Umbilical cord (tissue), 2 donors: ENCODE measurements at places on chromosomes 2 and 18. TPM values are rescaled to one million over a fixed set of nuclear protein-coding genes. Genes with fewer than 3 reads are reported as not detected.
A peak's percentile ranks its signal among the peaks of the same experiment; 100 is the strongest.

DNA sequence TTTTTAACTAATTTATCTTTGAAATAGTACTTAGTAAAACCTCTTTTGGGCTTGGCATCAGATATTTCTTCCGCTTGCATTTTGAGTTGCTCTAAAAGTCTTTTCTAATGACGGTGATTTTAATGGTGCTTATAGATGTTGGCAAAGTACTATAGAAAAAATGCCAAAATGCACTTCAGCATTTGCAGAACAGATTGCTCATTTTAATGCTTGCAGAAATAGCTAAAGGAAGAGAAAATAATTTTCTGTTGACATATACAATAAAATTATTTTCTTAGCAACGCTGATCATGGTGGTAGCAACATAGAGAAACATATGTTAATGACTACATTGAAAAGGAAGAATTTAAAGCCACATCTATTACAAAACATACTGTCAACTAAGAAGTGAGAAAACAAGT, 170.7 kb downstream of the STK39 start:
- peak; percentile 50 for DNase-seq

DNA sequence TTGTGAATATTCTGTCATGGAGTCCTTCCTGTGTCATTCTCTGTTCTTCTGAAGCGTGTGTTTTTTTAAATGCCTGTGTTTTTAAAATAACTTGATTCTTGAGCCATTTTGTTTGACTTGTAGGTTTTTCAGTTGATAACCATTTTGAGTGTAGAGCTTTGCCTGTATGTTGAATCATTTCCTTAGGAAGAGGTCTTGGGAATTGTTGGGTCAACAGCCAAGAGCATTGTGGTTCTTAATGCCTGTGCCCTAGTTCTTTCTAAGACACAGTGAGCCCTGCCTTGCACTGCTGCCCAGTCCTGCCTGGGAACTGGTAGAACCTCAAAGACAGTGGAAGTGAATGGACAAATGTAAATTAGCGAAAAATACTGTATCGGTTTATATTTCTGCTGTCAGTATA, 25.9 kb downstream of the RAB12 start:
- no peak for DNase-seq

DNA sequence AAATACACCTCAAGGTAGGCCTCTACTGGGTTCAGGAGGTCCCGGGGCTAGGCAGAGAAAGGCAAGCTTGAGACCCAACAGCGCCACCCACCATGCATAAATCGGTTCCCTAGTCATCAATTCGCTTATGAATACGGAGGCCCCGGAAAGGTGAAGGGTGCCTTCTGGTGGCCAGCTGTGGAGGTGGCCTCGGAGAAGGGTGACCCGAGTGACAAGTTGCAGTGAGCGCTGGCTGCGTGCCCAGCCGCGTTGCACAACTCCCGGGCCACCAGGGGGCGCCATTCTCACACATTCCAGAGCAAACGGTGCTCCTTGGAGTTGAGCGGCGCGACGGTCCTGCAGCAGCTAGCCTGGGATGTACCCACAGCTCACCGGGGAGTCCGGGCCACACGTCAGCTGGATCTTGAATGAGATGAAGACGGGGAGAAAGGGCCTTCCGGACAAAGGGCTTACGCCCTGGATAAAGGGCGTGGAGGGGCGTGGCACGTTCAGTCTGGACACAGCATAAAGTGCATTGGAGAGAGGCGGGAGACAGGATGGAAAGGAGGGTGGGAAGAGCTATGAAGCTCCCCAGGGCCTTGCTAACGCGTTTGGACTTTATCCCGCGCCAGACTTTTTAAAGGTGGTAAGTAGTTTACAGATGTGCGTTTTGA, 20.4 kb downstream of the TMSB10 start:
- DNase-seq: peak; percentile 85

DNA sequence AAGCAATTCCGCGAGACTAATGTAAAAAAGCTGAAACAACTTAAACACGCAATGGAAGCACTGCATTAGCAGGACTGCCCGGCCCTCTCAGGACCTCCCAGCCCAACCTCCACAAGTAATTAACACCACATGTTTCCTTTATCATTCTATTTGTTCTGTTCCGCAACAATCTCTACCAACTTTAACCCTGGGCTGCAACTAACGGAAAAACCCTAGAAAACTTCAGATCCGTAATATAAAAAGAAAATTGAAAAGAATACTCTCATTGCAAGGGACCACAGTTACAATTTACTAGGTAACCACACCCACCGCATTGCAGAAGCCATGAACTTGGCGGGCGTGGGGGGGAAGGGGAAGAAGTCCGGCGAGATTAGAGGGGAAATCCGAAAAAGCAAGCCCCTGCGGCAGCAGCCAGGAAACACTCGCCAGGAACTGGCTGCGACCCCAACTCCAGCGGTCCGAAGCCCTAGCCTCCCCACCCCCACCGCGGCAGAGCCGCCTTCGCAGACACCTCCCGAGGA, 1.2 kb downstream of the EPB41L3 start:
- peak; percentile 45 for DNase-seq

Gene HOXD12
- 1.9 TPM for total RNA-seq
